CD4-positive, CD25-positive, alpha-beta regulatory T cell (primary cell): ENCODE measurements at places on chromosomes 1 and 21. TPM values are rescaled to one million over a fixed set of nuclear protein-coding genes. Genes with fewer than 3 reads are reported as not detected.

DNA sequence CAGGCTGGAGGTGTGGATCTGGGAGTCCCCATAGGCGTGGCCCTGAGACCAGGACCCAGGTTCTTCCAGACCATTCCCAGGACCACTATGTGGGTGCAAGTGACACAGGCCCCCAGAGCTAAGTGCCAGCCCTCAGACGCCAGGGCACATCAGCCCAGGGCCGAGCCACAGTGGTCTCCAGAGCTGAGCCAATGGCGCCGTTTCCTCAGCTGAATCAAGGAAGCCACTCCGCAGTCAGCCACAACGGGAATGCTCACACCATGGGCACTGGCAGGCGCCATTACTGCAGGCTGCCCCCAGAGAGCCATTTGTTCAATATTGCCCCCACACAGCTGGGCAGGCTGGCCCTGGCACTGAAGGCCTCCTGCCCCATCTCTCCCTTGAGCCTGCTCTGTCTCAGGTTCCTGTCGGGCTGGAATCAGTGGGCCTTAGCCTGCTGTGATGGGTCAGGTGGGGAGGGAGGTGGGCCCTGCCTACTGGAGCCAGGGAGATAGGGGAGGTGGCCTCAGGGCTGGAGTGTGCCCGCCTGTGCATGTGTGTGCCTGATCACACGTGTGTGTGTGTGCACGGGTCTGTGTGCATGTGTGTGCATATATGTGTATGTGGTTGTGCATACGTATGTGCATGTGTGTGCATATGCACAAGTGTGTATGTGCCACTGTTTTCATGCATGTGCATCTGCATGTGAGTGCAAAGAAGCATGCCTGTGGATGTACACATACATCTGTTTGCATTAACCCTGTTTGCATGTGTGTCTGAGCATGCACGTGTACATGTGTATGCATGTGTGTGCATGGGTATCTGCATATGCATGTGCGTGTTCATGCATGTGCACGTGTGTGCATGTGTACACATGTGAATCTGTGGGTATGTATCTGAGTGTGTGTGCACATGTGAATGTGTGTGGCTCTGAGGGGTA, 6.1 kb downstream of the GJC2 start:
- H3K27ac ChIP-seq: no peak overlapping the region
- DNase-seq: no peak
- no peak overlapping the region for H3K4me3 ChIP-seq

DNA sequence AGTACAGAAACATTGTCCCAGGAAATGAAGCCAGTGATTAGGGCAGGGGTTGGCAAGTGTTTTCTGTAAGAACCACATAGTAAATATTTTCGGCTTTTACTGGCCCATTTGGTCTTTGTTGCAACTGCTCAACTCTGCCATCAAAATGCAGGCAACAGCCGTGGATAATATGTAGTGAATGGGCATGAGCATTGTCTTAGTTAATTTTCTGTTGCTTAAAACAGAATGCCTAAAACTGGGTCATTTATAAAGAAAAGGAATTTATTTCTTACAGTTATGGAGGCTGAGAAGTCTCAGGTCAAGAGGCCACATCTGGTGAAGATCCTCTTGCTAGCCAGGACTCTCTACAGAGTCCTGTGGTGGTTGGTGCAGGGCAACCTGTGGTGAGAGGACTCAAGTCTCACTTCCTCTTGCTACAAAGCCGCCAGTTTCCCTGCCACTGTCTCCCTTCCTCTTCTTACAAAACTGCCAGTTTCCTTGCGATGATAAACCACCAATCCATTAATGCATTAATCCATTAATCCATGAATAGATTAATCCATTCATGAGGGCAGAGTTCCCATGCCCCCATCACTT, 166.4 kb downstream of the PSMG1 start:
- H3K27me3 ChIP-seq: no peaks in the 10 kb centered on the region
- no peak for DNase-seq
- no peaks in the 10 kb centered on the region for H3K4me1 ChIP-seq
- H3K27ac ChIP-seq: no peak overlapping the region
- H3K4me3 ChIP-seq: no peak overlapping the region
- H3K36me3 ChIP-seq: no peaks in the 10 kb centered on the region

The PRKAB2 gene
- total RNA-seq: 10.4 TPM

DNA sequence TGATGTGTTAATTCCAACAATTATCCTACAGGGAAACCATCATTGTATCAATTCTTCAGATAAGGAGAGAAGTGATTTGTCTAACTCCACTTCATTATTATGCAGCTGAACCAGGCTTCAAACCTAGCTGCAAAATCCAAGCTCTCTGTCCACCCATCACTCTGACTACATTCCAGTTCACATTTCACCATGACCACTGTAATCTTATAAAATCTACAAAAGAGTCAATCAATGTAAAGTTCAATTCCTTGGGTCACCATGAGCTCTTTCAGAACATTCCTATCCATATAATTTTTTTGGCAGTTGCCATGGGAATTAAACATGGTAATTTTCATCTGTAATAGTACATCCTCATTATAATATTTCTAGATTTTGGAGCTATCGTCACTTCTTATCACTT, 100.9 kb downstream of the PLPPR5 start:
- no peaks in the 10 kb centered on the region for H3K27me3 ChIP-seq
- DNase-seq: no peak
- no peak overlapping the region for H3K4me3 ChIP-seq
- H3K27ac ChIP-seq: no peak overlapping the region
- H3K4me1 ChIP-seq: no peaks in the 10 kb centered on the region
- H3K36me3 ChIP-seq: no peaks in the 10 kb centered on the region

DNA sequence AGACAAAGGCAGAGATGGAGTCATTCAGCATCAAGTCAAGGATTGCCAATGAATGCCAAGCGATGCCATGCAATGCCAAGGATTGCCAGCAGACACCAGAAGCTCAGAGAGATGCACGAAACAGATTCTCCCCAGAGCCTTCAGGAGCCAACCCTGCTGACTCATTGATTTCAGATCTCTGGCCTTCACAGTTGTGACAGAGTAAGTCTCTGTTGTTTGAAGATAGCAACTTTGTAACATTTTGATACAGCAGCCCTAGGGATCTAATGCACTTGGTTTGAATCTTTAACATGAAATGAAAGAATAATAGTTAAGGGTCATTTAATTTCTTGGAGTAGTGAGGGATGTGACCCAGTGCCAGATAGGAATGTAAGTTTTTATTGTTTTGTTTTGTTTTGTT, 287.4 kb upstream of the RUNX1 start:
- no peak overlapping the region for H3K27ac ChIP-seq
- DNase-seq: no peak
- H3K4me1 ChIP-seq: no peaks in the 10 kb centered on the region
- H3K27me3 ChIP-seq: no peaks in the 10 kb centered on the region
- H3K36me3 ChIP-seq: no peaks in the 10 kb centered on the region

The ACTL8 gene
- total RNA-seq: not detected

GRCh38 chr1:1173061-1173792, 453 bp upstream of the TTLL10 start:
- no peak for DNase-seq
- H3K27me3 ChIP-seq: no peaks in the 10 kb centered on the region
- no peak overlapping the region for H3K4me3 ChIP-seq
- H3K4me1 ChIP-seq: peaks cover 38% of the 10 kb centered on the region
- no peaks in the 10 kb centered on the region for H3K36me3 ChIP-seq
- H3K27ac ChIP-seq: no peak overlapping the region

DNA sequence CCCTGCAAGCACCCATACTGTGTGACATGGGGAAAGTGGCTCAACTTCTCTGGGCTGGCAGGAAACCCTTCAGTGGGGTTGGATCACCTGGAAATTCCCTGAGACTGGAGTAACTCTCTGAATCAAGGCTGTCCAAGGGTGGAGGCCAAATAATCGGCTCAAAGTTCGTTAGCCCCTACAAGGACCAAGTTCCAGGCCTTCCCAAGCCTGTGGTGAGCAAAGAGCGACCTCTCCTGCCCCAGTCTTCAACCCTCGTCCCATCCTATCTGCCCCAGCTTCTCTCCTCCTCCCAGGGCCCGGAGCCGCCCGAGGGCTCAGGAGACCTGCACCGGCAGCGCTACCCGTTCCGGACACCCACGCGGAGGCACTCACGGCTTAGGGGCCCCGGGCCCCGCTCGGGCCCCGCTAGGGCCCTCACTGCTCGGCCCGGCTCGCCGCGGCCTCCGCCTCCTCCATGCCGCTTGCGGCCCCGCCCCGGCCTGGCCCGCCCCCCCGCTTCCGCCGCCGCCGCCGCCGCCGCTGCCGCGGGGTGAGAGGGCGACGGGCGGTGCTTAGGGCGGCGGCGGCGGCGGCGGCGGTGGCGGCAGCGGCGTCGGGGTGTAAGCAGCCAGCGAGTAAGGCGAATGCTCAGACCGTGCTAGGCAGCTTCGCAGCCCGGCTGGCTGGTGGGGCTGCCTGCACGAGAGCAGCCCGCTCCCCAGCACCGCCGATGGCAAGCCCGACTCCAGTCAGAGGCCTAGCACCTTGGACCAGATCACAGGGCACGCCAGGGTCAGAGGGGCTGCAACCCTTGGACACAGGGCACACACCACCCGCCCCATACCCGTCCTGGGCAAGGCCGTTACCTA, at the start of gene POMGNT1:
TSS of gene POMGNT1 (minus strand) at position 471 of the 848 bp plus-strand sequence. CDS start 613 bp downstream, outside the sequence.
- DNase-seq: peak; percentile 69
- H3K4me1 ChIP-seq: peaks cover 27% of the 10 kb centered on the region
- H3K4me3 ChIP-seq: peak within 1 kb of the TSS; percentile 90

DNA sequence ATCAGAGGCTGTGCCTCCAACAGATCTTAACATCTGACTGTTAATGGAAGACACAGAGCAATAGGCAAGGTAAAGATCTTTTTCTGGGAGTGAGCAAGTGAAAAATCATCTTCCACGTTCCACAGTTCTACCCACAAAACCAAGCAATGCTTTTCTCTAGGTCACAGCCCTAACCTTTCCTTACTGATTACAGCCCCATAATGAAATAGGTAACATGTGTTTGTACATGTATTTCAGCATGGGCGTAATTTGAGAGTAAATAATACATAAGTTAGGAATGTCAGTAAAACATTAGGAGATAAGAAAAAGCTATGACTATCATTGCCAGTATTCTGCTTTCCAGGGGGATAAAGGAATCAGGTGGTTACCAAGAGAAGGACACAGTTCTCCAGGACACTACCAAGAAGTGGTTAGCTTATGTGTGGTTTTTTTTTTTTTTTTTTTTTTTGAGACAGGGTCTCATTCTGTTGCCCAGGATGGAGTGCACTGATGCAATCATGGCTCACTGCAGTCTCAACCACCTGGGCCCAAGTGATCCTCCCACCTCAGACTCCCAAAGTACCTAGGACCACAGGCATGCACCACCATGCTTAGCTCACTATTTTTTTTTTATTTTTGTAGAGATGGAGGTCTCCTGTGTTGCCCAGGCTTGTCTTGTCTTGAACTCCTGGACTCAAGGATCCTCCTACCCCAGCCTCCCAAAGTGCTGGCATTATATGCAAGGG, 72.0 kb downstream of the DAP3 start:
- DNase-seq: no peak
- no peaks in the 10 kb centered on the region for H3K27me3 ChIP-seq
- no peaks in the 10 kb centered on the region for H3K4me1 ChIP-seq
- H3K4me3 ChIP-seq: no peak overlapping the region
- H3K36me3 ChIP-seq: peaks cover 75% of the 10 kb centered on the region

DNA sequence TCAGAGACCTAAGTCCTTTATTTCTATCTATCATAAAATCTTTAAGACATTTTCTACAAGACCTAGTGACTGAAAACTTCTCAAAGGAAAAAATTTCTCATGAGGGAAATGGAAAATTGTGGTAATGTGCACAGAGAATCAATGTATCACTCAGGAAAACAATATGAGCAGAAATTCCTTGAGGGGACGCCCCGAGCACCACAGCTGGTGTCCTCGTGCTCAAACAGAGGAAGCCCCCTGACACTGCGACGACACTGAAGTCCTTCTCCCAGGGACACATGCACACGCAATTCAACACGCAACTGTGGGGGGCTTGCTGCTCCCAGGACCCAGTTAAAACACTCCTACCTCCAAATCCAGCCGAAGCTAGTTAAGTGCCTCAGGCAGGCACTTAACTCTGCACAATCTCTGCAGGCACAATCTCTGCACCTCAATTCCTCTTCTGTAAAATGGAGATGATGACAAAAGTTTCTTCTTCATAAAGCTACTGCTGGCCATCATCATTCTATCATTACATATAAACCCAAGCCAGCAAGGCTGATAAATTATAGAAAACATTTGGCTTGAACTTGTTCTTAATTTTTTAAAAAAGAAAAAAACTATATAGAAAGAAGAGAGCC, 16.0 kb downstream of the ZBTB17 start:
- H3K4me3 ChIP-seq: no peak overlapping the region
- peaks cover 4% of the 10 kb centered on the region for H3K36me3 ChIP-seq
- H3K27me3 ChIP-seq: no peaks in the 10 kb centered on the region
- no peak for DNase-seq
- H3K27ac ChIP-seq: no peak overlapping the region

DNA sequence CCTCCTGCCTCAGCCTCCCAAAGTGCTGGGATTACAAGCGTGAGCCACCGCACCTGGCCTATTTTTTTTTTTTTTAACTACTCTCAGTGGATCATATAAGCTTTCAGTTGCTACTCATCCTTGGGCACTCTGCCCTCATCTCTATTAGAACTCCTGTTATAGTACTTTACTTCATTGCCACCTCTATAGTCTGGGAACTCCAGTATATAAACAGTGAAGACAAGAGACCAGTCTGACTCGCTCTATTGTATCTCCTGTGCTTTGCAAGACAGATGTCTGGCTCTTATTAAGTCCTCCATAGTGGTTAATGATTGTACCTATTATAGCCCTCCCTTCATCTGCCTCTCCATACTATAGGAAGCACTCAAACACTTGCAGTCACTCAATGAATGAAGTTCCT, 15.1 kb downstream of the KHDRBS1 start:
- H3K27ac ChIP-seq: no peak overlapping the region
- no peak for DNase-seq
- no peaks in the 10 kb centered on the region for H3K27me3 ChIP-seq
- H3K36me3 ChIP-seq: peaks cover 43% of the 10 kb centered on the region
- H3K4me3 ChIP-seq: no peak overlapping the region
- H3K4me1 ChIP-seq: peaks cover 11% of the 10 kb centered on the region

DNA sequence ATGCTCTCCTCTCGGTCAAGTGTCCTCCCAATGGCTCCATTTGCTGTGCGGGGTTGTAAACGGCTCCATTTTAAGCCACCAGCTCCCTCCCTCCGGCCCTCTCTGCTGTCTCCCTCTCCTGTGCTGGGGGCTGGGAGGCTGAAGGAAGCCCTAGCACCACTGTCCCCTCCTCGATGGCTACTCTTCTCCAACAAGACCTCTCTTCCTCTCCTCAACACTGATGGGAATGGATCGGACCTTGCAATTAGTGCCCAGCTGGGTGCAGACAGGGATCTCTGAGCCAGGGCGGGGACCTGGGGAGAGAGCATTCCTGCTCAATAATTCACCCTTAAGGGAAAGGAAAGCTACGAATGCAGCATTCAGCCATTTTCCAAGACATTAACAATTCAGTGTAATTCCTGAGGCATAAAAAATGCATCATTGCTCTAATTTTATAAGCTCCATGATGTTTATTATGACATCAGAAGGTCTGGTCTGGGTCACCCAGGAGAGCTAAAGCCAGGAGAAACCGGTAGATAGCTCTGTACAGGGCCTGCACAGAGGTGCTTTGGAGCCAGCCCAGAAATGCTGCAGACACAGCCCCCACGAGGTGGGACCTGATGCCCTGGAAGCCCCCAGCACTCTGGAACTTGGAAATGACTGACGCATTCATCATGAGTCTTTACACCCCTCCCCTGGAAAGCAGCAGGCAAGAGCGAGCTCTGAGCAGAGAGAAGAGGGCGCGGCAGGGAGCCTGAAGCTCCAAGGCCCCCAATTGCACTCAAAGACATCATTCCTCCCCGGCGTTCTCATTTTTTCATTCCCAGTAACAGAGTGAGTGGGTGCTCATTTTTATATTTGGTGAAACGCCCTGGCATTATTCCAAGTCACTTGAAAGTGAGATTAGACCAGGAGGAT, 76.2 kb upstream of the VAMP3 start:
- no peaks in the 10 kb centered on the region for H3K27me3 ChIP-seq
- no peak overlapping the region for H3K4me3 ChIP-seq
- no peaks in the 10 kb centered on the region for H3K36me3 ChIP-seq
- no peak overlapping the region for H3K27ac ChIP-seq
- H3K4me1 ChIP-seq: no peaks in the 10 kb centered on the region
- DNase-seq: no peak
